ENCODE measurements at places on chromosomes 5 and 9.
A peak's percentile ranks its signal among the peaks of the same experiment; 100 is the strongest.

- DNase-seq, result no peak
- H3K4me1 ChIP-seq, result peaks cover 11% of the 10 kb centered on the region
- H3K36me3 ChIP-seq, result no peaks in the 10 kb centered on the region
- H3K4me3 ChIP-seq, result no peak overlapping the region
- H3K27me3 ChIP-seq, result no peaks in the 10 kb centered on the region
Measured at GRCh38 chr9:34558919-34559623, 30.5 kb downstream of the CNTFR start.

DNA sequence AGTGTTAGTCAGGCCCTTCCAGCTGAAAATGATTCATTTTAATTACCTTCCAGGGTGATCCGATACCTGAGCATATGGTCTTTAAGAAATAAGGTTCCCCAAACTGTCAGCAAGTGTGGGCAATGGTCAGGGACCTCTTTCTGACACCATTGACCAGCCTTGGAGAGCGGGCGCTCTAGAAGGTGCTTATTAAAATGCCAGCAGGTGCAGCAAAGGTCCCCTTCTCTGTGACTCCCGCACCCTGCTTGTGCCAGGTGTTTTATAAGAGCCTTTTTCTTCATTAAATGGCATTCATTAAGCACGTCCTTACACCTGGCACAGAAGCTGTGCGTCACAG, 85.3 kb downstream of the MVB12B start:
- no peak for DNase-seq
- no peaks in the 10 kb centered on the region for H3K36me3 ChIP-seq

- peaks cover 27% of the 10 kb centered on the region for H3K4me1 ChIP-seq
- DNase-seq, result peak; percentile 69
- H3K27ac ChIP-seq, result no peak overlapping the region
- H3K36me3 ChIP-seq, result no peaks in the 10 kb centered on the region
- H3K27me3 ChIP-seq, result no peaks in the 10 kb centered on the region
Measured at GRCh38 chr5:65480306-65480865, 1.3 kb downstream of the ADAMTS6 start.

GRCh38 chr5:90932052-90932699, 373.6 kb downstream of the ADGRV1 start:
- DNase-seq, result peak; percentile 49
- H3K27me3 ChIP-seq, result no peaks in the 10 kb centered on the region
- no peak overlapping the region for H3K4me3 ChIP-seq
- no peaks in the 10 kb centered on the region for H3K36me3 ChIP-seq

DNA sequence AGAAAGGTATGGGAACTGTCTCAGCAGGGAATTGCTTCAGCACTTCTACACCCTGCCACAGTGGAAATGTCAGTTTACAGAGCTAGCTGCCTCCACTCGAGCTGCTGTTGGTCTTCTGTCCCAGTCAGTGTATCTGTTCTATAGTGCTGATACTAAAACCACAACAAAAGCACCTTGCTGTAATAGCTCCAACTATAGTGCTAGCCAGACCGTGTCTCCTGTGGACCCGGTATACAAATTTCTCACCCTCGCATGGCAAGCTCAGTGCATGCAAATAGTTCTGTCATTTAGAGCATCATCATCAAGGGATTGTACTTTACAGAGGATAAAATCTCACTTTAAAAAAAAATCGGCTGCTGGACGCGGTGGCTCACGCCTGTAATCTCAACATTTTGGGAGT, 51.5 kb upstream of the IQGAP2 start:
- no peaks in the 10 kb centered on the region for H3K27me3 ChIP-seq
- no peak overlapping the region for H3K4me3 ChIP-seq
- no peak overlapping the region for H3K27ac ChIP-seq
- no peak for DNase-seq
- no peaks in the 10 kb centered on the region for H3K36me3 ChIP-seq

GRCh38 chr5:11704916-11705315, 199.3 kb downstream of the CTNND2 start:
- H3K27ac ChIP-seq, result no peak overlapping the region
- no peak for DNase-seq
- no peaks in the 10 kb centered on the region for H3K36me3 ChIP-seq

- H3K27me3 ChIP-seq, result no peaks in the 10 kb centered on the region
- no peak for DNase-seq
- no peaks in the 10 kb centered on the region for H3K36me3 ChIP-seq
Measured at GRCh38 chr9:15132091-15132490, 174.9 kb downstream of the TTC39B start.

DNA sequence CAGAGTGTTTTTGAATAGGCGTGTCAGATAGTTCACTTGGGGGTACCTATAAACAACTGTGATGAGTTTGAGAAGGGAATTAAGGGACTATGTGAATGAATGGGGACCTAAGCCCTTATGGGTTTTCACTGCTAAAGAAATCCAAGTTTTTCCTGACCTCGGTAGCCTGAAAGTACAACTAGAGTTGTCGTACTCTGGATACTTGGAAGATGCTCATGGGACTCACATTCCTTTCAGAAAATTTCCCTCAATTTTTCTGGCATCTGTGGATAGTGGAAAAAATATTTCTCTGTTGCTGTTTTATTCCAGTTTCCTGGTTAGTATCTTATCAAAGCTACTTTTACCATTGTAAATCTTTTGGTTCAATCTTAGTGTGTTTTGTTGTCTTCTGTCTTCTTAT, 1112.3 kb upstream of the SEMA6A start:
- no peaks in the 10 kb centered on the region for H3K4me1 ChIP-seq
- H3K27me3 ChIP-seq, result no peaks in the 10 kb centered on the region
- H3K4me3 ChIP-seq, result no peak overlapping the region
- H3K36me3 ChIP-seq, result no peaks in the 10 kb centered on the region
- no peak overlapping the region for H3K27ac ChIP-seq

DNA sequence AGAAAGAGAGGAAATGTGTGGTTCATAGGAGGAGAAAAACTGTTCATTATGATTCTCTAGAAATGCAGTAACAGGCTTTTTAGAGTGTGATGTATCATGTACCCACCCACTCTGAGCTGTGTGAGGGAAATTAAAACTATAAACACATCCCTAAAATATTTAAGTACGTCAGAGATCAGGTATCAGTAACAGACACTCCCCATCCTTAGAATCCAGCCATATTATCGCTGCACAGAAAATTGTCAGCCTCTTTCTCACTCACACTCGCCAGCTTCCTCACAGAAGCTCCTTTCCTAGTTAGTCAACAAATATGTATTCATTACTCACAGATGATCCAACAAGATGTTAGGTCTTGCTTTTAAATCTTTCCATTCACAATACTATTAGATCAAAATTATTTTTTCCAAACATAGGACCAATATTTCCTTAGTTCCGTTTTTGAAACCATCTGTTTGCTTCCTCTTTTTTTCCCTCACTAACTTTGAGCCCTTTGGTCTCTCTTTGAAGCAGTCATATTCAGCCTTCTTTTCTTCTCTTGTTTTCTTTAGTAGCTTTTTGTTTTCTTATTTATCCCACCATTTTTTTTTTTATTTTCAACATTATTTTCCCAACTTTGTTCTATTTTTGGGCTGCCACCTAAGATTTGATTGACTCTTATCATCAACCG, 13.6 kb upstream of the MAST4 start:
- no peaks in the 10 kb centered on the region for H3K4me1 ChIP-seq
- H3K36me3 ChIP-seq, result no peaks in the 10 kb centered on the region
- H3K27me3 ChIP-seq, result no peaks in the 10 kb centered on the region
- no peak overlapping the region for H3K4me3 ChIP-seq
- no peak for DNase-seq

Measured in body of pancreas (tissue), 4 donors.